ENCODE measurements at places on chromosomes 5 and 9.

DNA sequence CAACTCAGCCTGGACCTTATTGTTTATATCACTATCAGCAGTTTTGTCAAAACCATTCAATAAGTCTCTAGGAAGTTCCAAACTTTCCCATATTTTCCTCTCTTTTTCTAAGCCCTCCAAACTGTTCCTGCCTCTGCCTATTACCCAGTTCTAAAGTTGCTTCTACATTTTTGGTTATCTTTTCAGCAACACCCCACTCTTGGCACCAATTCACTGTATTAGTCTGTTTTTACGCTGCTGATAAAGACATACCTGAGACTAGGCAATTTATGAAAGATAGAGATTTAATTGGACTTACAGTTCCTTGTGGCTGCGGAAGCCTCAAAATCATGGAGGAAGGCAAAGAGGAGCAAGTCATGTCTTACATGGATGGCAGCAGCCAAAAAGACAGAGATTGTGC is 744.4 kb upstream of the ADAMTS16 start:
- no peak for DNase-seq

- DNase-seq, result no peak
Measured at GRCh38 chr9:84504360-84504759, 163.8 kb upstream of the SLC28A3 start.

DNA sequence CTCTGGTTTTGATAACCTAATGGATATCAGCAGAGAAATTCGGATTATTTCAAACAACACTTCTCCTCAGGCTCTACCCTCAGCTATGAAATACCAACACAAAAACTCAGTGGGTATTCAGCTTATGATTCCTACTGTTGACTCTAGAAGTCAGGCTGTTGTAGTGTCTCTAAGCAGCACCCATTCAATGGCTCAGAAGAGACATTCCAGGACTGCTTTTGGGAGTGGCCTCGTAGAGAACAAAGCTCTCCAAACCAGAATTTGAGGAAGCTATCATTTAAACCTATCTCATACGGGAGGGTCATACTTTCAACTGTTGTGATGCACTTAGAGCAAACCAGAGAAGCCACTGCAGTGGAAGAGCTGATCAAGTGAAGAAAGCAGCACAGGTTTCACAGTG is 34.1 kb downstream of the ETF1 start:
- DNase-seq, result no peak

GRCh38 chr9:77585335-77585786 is 62.8 kb downstream of the GNA14 start:
- DNase-seq, result no peak

DNA sequence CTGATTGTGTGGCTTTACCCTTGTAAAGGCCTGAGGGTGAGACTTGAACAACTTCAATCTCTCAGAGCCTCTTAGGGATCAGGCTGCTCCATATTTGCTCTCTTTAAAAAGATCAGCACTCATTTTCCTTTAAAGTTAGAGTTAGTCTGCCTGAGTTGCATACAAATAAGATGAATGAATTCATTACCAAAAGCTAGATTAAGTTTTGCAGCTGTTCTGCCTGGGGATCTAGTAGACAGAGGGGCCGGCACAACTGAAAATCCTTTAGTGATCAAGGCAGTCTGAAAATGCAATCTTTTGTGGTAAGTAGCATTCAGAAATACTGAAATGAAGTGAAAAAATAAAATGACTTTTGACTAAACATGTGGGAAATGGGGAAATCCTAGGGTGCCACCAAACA is 264.0 kb downstream of the MAN2A1 start:
- DNase-seq, result no peak

- DNase-seq, result no peak
Measured at GRCh38 chr9:34291023-34291422, 38.0 kb downstream of the KIF24 start.

DNA sequence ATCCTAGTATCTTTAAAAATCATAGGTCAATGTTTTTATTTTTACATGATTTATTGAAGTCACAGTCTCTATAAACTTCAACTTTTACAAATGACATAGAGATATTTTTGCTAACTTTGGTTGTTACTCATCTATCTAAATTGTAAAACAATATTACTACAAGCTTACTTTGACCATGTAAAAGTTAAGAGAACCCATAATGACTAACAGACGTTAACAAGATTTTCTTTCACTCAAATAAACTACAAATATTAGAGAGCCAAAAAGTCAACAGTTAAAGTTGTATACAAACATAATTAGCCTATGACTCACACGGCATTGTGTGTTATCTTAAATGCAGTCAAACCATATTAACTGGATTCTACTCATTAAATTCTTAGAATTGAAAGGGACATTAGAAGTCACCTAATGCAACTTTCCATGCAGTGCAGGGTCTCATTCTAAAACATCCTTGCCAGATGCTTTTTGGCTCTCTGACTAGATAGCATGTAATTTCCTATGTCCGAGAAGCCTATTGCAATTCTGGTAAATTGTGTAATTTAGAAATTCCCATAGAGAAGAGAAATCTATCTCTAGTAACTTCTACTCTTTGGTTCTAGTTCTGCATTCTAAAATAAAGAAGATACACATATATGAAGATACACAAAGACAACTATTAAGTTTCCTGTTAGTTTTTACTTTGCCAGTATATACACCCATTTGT is 42.2 kb upstream of the UGT3A2 start:
- no peak for DNase-seq

GRCh38 chr5:75337366-75338021 is 474 bp downstream of the HMGCR start:
- DNase-seq, result peak; percentile 59

- no peak for DNase-seq
Measured at GRCh38 chr5:173339286-173339685, 11.1 kb upstream of the STC2 start.

- DNase-seq, result no peak
Measured at GRCh38 chr5:9623661-9624060, 6.5 kb downstream of the TAS2R1 start.

DNA sequence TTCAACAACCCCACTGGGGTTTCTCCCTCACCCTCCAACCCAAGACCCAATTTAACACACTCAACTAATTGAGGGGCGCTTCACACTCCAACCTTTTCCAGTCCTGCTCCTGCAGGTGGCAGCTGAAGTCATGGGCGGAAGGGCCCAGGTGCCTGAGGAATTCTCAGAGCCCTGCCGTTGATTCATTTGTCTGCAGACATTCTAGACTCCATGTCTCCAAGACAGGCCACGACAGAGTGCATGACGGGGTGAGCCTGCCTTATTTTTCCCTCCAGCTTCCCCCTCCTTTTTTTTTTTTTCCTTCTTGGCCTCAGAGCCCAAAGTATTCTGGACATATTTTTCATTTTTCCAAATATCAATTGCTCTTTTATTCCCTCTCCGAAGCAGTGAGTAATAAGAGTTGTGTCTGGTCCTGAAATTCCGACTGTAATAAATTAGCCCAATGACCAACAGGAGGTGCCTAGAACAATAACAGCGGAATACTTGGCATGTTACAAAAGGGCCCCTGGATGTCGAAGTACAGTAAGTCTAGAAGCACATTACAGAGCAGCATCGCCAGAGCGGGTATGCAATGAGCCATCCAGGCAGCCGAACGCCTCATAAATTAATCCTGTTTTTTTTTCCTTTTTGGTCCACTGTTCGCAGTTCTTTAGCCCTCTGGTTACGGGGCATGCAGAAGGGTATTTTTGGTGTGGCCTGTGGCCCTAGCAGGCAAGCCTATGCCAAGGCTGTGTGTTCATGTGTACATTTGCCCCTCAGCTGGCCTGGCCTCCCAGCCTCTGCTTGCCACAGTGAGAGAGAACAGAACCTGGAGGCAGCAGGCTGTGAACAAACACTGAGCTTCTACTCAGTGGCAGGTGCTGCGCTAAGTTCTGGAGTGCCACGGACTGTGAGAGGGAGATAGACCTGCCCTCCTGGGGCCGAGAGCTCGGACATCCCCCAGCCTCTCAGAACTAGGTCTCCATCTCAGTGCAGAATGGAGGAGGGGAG is 8.6 kb upstream of the SMIM23 start:
- no peak for DNase-seq

DNA sequence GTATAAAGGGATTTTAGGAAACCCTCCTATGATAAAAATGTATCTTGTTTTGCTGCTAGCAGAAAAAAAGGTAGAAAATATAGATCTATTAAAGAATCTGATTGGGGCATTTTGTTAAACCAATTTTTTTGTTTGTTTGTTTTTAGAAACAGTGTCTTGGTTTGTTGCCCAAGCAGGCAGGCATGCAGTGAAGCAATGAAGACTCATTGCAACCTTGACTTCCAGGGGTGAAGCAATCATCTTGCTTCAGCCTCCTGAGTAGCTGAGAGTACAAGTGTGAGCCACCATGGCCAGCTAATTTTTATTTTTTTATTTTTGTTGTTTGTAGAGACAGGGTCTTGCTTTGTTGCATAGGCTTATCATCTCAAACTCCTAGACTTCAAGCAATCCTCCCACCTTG is 755.8 kb upstream of the EDIL3 start:
- no peak for DNase-seq

DNA sequence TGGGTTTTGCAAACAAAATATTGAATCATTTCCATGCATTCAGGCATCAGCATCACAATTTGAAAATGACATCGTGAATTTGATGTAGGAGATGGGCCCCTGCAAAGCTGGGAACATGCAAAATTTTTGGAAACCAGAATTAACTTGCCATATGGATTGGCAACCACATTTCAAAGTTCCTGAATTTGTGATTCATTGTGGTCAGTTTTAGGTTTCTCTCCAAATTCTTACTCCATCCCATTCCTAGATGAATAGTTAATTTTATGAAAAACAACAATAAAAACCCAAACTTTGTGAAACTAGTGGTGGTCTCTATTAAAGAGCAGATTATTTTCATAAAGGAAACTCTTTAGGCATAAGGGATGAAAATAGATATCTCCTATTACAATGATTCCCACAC is 107.8 kb upstream of the SLIT3 start:
- no peak for DNase-seq
